Activated CD4-positive, alpha-beta T cell treated with anti-CD3 and anti-CD28 coated beads for 48 hours (primary cell): ENCODE measurements at places on chromosomes 1 and 21.

DNA sequence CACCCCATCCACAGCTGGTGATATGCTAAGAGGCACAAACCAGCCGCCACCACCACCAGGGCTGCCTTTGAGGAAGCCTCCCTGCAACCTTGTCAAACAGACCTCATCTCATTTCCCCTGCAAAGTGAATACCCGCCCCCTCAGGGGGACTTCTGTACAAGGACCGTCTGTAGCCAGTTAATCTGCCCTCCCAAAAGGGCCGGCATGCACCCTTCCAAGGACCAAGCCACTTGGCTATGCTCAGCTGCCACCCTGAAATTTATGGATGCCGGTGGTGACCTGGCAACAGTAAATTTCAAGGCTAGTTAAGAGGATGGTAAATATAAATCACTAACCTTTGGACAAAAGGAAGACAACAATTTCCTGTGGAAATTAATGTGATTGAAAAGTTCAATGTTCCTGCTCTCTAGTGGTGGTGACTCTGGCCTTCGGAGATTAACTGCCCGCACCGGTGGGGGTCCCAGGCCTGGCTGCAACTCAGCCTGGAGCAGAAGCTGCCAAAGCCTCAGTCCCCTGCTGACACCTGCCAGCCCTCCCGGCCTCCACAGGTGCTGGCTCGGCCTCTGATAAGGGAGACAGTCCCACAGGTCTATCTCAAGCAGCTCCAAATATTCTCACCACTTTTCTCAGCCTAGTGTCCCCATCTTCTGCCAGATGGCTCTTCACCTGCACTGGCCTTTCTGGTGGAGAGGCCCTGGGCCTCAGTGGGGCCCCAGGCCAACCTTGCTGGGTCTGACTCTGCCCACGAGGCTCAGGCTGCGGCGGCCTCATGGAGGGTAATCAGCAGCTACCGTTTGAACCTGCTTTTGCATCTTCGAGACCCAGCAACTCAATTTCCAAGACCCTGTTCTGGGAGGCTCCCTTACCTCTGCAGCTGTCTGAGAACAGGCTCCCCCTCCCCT, 12.2 kb downstream of the TMEM53 start:
- no peak for DNase-seq

GRCh38 chr1:229150518-229150917, 120.4 kb upstream of the RAB4A start:
- no peak for DNase-seq

- DNase-seq, result no peak
Observed at GRCh38 chr1:76136894-76137293, 62.3 kb downstream of the ST6GALNAC3 start.

- no peak for DNase-seq
Observed at GRCh38 chr1:165861911-165862310, 34.5 kb downstream of the UCK2 start.

- peak; percentile 41 for DNase-seq
Observed at GRCh38 chr1:25676488-25676887, 59.9 kb downstream of the MAN1C1 start.
